ENCODE measurements at places on chromosomes 2 and 18.
A peak's percentile ranks its signal among the peaks of the same experiment; 100 is the strongest.

DNA sequence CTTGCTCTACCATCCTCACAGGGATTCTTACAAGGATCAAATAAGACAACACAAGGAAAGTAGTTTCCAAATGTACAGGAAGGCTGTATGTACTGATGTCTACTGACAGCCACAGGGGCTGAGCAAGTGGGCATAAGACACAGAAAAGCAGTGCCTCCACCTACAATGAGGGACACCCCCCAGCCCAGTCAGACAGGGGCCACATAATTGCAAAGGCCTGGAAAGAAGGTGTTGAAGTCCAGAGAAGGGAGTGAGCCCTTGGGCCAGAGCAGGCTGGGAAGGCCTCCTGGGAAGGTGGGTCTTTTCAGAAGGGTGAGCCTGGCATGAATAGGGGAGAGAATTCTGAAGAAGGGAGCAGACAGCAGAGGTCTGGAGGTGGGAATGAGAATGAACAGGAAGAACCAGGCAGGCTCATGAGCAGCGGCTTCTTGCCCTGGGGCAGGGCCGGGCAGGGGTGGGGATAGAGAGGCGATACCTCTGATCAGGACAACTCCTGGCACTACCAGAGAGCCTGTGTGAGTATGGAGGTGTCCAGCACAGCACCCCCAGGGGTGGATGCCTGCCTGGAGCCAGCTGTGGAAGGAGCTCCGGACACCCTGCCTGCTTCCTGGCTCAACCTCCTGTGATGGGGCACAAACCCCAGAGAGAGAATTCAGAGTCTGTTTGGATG is 30.1 kb downstream of the HS1BP3 start:
- DNase-seq: no peak

DNA sequence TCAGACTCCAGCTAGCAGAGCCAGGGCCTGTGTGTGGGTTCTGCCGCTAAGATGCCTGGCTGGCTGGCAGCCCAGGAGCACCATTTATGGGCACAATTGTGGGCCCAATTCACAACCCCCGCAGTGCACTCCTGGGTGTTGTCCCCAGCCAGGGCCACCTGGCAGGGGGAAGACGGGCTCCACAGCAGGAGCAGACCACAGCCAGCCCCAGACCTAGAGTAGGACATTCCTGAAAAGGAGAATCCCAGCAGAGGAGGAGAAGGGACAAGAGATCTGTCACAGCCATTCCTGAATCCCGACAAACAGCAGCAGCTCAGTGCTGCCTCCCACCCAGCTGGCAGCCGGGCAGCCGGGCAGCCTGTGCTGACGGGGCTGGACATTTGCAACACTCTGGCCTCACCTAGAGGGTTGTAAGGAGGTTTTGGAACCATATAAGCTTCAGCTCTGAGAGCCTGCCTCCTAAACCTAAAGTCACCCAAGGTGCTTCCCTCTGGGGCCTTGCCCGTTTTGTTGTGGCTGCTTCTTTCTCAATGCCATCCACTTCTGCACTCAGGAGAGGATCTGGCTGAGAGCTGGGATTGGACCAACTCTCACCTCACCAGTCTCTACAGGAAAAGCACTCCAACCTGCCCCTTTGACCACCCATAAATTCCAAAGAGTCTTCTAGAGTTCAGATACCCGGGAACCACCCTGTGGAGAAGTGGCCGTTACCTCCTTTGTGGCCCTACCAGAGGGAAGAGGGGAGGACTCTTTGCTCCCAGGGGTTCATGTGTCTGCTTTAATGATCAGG is 4.1 kb upstream of the TMEM177 start:
- no peak for DNase-seq

- no peak for DNase-seq
Measured at GRCh38 chr2:219291910-219292490, 12.8 kb downstream of the DNAJB2 start.

DNA sequence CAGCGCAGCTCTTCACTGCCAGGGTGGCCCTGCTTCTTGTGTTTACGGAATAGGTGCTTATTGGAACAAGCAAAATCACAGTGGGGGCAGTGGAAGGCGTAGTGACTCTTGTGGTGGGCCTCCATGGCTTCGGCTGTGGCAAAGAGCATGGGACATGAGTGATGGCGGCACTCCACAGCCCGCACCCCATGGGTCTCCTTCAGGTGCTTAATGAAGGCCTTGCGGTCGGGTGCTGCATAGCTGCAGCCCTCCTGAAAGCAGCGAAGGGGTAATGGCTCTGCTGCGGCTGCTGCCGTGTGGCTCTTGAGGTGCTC is 10.7 kb downstream of the ZNF142 start:
- no peak for DNase-seq

DNA sequence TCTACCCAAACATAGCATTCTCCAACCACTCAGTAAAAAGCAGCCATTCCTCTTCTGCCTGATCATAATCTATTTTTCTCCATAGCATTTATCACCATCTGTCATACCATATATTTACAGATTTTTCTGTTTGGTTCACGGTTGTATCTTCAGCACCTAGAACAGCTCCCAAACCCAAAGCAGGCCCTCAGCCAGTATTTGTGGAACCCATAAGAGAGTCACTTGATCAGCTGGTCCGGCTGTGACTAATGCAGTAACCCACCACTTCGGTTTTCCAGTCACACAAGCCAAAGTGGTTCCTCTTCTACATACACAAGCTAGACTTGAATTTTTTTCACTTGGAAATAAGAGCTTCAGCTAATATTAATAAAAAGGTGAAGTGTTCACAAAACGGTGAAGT is 511.6 kb upstream of the CELF4 start:
- peak; percentile 9 for DNase-seq

GRCh38 chr2:104853534-104854497 is at the start of gene POU3F3:
TSS of gene POU3F3 (plus strand) at chr2:104854115. CDS start at chr2:104855511, 1,396 bp downstream.
- DNase-seq: no peak

- no peak for DNase-seq
Measured at GRCh38 chr18:48749768-48750167, 201.0 kb downstream of the SMAD7 start.

- DNase-seq: no peak
Measured at GRCh38 chr2:106261871-106262321, 67.8 kb upstream of the UXS1 start.

GRCh38 chr2:142472382-142472781 is 341.6 kb upstream of the LRP1B start:
- DNase-seq: no peak

- DNase-seq: peak; percentile 44
Measured at GRCh38 chr2:30862054-30862651, 54.9 kb upstream of the CAPN13 start.

GRCh38 chr2:215216806-215217205 is 78.4 kb upstream of the ABCA12 start:
- no peak for DNase-seq

DNA sequence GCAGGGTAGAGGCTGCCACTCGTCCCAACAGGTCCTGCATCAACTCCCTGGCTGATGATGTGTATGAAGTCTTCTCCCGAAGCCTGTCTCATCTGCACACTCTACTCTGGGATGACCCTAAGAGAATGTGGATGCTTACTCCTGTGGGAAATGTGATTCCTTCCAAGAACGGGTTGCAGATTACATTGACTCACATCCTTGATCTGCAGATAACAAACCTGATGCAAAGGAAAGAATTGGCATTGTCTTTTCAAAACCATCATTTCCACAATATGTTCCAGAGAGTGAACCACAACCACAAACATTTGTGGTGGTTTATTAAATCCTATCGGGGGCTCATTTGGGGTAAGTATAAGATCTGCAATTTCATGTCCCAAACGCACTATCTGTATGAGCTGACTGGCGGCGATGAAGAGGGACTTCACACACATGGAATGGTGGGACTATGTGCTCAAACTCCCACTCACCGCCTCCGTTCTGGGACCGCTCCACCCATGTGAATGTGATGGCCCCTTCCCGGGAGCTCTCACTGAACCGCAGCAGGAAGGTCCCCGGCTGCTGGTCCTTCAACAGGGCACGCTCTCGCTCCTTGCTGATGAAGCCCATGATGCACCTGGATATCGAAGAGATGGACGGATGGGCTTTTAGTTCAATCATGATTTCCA is 35.5 kb downstream of the STAT1 start:
- DNase-seq: no peak

- DNase-seq: no peak
Measured at GRCh38 chr2:81247648-81248047, 943.1 kb upstream of the LRRTM1 start.

- DNase-seq: no peak
Measured at GRCh38 chr2:28530782-28531181, 34.9 kb downstream of the PLB1 start.

GRCh38 chr2:86335865-86336674 is 1.4 kb downstream of the REEP1 start:
- DNase-seq: no peak

GRCh38 chr2:17747684-17748452 is 5.7 kb downstream of the SMC6 start:
- DNase-seq: no peak

- no peak for DNase-seq
Measured at GRCh38 chr2:208872591-208872990, 466.0 kb downstream of the PTH2R start.

GRCh38 chr2:216677439-216678097 is 17.8 kb downstream of the IGFBP5 start:
- DNase-seq: no peak

DNA sequence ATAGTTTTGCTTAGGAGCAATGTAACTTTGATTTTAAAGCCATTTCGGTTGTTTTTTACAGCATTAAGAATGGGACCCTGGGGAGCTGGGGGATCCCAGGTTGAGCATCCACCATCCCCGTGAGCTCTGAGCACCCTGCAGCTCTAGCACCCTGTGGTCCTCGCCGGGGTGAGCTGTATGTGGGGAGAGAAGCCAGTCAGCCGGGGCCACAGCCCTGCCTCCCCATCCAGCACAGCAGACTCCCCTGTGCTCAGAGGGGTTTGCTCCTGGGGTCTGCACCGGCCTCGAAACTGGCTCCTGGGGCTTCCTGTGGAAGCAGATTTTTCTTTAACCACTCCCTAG is 1.3 kb downstream of the COL6A3 start:
- no peak for DNase-seq

DNA sequence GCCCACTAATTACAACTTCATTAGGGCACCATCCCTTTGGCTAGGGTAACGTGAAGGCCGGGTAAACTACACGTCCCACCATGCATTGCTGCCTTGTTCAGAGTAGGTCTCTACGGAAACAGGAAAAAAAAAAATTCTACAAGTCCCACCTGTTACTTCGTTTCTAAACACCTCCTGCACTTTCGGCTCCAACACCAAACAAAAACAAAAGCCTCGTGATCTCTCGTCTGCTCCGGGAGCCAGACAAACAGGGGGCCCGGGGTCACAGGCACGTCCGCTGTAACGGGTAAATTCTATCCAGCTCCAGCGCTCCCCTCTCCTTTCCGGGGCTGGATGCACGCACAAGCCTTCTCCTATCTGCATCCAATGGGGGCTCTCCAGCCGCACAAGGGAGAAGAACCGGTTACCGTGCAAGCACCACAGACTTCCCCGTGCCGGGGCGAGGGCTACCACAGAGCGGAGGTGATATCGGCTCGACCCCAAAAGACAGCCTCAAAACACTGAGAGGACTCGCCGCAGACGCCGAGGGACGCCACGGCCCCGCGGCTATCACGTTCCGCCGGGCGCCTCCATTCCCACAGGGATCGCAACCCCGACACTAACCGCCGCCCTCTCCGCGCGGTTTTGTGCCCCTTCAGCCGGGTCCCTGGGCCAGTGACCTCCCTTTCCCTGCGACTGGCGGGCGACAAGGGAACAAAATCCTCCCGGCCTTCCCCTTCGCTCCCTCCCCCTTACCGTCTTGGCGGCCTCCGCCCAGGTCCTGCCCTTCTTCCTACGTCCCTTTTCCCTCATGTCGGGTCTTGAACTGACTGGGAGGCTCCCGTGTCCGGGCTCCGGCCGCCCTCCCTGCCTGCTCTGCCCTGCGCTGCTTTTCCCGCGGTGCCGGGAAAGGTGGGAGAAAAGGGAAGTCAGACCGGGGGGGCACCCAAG is 591 bp downstream of the ASXL2 start:
- no peak for DNase-seq

- no peak for DNase-seq
Measured at GRCh38 chr2:44360749-44361329, 455 bp downstream of the PREPL start.

DNA sequence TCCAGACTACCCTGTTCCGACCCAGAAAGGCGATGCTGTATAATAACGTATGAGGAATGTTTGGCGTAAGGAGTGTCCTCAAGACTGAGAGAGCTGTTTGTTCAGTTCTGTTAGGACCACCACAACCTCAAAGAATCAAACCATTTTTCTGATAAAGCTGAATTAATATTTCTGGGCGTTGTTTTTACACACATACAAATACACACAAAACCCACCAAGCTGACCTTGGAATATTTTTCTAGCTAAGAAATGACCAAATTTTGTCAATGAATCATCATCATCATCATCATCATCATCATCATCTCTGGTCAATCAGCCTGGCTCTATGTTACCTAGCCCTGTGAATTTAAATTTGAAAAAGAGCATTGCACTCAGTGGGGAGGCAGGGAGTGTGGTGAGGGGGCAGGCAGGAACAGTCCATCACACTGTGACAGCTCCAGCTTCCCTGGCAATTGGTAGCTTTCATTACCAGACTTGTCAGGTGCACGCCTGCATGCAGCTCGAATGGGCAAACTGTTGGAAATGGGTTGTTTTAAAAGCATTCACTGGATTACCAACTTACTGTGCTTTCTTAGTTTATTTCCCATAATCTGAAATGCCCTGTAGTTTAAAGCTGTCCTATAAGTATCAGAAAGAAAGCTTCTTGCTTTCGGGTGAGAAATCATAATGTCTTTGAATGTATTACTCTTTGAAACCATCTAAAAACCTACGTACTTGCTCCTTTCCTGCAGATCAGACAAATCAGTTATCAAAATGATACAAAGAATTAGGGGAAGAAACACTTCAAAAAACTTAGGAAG is 6.9 kb upstream of the POU3F3 start:
- no peak for DNase-seq

GRCh38 chr2:197055045-197055444 is 128.5 kb upstream of the PGAP1 start:
- no peak for DNase-seq

GRCh38 chr2:165015052-165015642 is 59.8 kb upstream of the SLC38A11 start:
- peak; percentile 21 for DNase-seq

DNA sequence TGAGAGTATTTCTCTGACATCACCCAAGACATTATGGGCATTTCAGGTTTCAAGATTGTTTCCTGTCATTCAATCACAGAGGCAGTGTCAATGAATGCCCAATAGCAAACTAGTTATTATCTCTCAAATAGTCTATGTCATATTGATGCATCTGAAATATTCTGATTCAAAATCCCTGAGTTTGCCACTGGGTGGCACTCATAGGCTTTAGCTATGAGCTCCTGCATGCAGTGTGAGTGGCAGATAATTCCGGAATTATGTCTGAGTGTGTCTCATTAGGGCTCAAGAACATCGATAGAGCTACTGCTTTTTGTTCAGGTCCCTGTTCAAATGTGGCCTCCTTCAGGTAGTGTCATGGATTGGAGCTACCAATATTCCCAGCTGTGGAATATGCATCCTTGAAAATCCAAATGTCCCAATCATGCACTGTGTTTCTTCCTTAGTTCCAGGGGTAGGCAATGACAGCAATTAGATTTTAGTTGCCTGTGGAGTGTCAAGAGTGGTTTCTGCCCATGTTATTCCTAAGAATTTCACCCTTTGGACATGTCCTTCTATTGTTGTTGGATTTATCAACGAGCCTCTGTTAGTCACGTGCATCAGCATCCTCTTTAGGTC is 7.8 kb upstream of the OR6B3 start:
- no peak for DNase-seq

Data from left renal cortex interstitium (tissue), 4 donors.